ENCODE measurements at places on chromosomes 1 and 21. TPM values are rescaled to one million over a fixed set of nuclear protein-coding genes. Genes with fewer than 3 reads are reported as not detected.

CELSR2 gene
- total RNA-seq: 0.43 TPM

HES2 gene
- 5.9 TPM for total RNA-seq

GUCA2A gene
- total RNA-seq: not detected

FMO1 gene
- not detected for total RNA-seq

MYOCOS gene
- total RNA-seq: not detected

OR10J1 gene
- total RNA-seq: not detected

OR6P1 gene
- not detected for total RNA-seq

RBP7 gene
- 1.6 TPM for total RNA-seq

PCBP3 gene
- 0.54 TPM for total RNA-seq

SLFNL1 gene
- total RNA-seq: 0.17 TPM

GRIK3 gene
- not detected for total RNA-seq

PAPPA2 gene
- 0.09 TPM for total RNA-seq

OLIG1 gene
- not detected for total RNA-seq

ADORA1 gene
- total RNA-seq: not detected

SLC45A1 gene
- total RNA-seq: 0.98 TPM

GCLM gene
- 12.3 TPM for total RNA-seq

FOXD2 gene
- total RNA-seq: 0.11 TPM

SNRNP40 gene
- total RNA-seq: 133 TPM

MPL gene
- 0.09 TPM for total RNA-seq

OR2T8 gene
- not detected for total RNA-seq

SLC5A9 gene
- 0.17 TPM for total RNA-seq

CFAP126 gene
- total RNA-seq: not detected

NID1 gene
- 303 TPM for total RNA-seq

KMO gene
- not detected for total RNA-seq

KCTD3 gene
- total RNA-seq: 49.1 TPM

ERVH48-1 gene
- total RNA-seq: not detected

CTSS gene
- 71.5 TPM for total RNA-seq

HPDL gene
- 0.77 TPM for total RNA-seq

ATAD3C gene
- 0.11 TPM for total RNA-seq

SLC30A2 gene
- not detected for total RNA-seq

MLLT11 gene
- 0.43 TPM for total RNA-seq
